Cerebellar nuclear complex (tissue), 1 donor: ENCODE measurements at places on chromosomes 13 and 19.

- no peak for DNase-seq
Measured at GRCh38 chr19:18514800-18515682, 6.8 kb downstream of the ELL start.

- no peak for DNase-seq
Measured at GRCh38 chr13:83940742-83941141, 58.5 kb upstream of the SLITRK1 start.

DNA sequence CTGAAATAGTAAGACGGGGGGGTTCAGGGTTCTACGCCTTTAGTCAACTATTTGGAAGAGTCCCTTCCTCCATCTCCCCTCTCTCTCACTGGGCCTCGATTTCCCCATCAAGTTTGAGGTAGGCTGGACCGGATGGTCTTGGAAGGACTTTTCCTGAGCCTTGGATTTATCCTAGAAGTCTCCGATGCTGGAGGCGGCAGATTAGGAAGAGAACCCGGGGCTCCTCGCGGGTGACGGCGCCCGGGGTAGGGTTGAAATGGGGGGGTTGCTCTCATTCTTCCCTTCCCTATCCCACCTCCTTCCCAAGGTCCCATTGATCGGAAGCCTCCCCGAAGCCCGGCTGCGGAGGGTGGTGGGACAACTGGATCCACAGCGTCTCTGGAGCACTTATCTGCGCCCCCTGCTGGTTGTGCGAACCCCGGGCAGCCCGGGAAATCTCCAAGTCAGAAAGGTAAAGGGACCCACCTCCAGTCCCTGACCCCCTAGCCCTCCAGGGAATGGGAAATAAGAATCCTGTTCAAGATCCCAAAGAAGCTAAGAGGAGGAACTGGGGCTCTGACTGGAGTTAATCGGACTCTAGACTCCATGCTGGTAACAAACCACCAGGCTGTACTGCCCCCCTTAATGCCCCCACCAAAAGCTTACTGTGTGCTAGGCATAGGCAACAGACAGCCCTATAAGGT is 781 bp downstream of the QPCTL start:
- no peak for DNase-seq

DNA sequence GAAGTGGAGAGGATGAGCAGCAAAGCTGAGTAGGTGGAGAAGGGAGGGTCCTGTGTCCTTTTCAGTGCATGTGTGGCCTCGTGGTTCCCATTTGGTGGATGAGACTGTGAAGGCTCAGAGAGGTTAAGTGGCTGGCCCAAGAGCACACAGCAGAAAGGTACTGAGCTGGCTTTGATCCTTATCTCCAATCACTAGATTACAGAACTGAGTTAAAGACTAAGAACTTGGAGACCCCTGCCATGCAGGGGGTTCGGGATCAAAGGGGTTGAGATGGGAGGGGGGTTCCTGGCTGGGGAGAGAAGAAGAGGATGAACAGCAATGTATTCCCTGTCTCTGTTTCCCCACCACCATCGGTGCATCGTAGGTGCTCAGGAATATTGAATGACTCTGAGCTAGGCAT is 11.8 kb downstream of the CELF5 start:
- no peak for DNase-seq

DNA sequence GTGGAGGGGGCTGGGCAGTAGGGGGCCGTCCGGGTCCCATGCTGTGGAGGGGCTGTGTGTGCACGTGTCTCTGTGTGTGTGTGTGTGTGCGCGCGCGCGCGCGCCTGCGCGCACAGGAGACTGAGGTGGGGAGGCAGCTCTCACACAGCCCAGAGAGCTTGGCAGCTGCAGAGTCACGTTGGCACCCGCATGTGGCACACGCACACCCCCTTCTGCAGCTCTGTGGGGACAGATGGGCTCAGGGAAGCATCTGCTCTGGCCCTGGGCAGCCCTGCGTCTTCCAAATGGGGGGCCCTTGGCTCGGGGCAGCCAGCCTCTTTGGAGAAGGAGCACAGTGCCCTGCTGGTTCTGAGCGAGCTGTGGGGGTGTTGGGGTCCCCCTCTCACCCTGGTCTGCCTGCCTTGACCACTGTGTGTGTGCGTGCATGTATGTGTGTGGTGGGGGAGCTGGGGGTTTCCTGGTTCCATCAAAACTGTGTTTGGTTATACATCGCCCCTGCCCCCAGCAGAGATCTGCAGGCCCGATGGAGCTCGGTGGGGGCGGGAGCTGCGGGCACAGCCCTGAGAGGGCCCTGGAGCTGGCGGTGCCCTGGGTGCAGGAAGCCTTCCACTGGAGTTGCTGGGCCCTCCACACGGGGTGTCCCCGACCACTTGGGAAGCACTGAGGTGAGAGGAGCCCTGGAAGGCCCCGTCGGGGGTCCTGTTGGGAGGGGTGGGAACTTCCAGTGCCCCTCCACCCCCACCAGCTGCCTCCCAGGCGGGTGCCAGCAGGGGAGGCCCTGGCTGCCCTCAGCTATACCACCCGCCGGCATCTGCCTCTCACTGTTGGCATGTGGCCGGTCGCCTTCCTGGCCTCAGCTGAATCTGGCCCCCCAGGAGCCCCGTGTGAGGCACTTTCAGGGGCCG is 67.1 kb downstream of the KDM4B start:
- DNase-seq: no peak

DNA sequence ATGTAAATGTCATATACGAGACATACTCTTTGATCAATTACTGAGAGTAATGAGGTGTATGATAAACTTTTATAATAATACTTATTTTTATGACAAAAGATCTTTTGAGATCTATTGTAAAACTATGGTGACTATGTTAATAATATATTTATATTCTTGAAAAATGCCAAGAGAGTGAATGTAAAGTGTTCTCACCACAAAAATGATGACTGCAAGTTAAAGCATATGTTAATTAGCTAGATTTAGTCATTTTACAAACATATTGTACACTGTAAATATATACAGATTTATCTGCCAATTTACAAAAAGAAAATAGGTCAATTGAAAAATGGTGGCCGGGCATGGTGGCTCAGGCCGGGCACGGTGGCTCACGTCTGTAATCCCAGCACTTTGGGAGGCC is 81.0 kb downstream of the GPC6 start:
- no peak for DNase-seq

- DNase-seq: no peak
Measured at GRCh38 chr19:16337809-16338469, 13.3 kb downstream of the KLF2 start.

DNA sequence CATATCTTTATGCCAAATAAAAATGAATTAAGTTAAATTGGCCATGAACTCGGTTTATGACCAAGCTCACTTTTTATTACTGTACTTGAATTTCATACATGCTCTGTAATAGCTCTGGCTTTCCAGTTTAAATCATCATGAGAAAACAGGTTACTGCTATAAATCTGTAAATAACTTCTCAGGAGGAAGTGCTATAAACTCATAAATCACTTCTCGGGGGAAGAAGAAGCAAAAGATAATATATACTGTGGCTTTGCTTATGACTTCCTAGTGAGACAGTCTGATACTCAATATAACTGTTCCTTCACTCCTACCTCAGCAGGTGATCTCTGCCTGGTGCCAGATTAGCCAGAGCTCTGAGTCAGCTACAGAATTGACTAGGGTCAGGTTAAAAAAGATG is 12.5 kb downstream of the SUPT20H start:
- DNase-seq: no peak

- no peak for DNase-seq
Measured at GRCh38 chr19:4310247-4311121, 6.1 kb downstream of the FSD1 start.

GRCh38 chr13:98180092-98180491 is 3.0 kb upstream of the RNF113B start:
- no peak for DNase-seq

DNA sequence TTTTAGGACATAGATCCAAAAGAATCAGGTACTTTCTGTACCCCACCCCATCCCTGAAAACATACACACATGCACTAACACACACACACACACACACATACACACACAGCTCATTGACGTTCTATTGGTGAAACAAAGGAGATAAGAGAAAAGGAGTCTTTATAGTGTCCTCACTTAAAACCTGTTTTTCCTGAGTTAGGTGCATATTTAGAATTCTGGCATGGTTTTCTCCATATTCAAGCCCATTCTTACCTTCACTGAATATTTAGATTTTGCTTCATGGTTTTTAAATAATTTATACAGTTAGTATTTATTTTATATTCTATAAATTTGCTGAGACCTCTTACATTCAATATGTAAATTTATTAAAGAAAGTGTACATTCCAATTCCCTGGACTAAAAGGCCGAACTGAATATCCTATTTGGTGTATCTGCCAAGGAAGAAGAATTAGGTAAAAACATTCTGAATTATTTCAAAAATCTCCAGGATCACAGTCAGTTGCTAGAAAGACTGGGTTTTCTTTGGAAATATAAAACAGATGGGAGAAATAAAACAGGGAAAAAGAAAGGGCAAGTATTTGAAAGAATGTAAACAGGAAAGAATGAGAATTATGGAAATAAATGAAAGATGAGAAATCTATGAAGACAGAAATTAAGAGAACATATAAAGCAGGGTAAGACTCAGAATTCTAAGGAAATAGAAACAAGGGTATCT is 556.2 kb downstream of the KCTD12 start:
- no peak for DNase-seq

DNA sequence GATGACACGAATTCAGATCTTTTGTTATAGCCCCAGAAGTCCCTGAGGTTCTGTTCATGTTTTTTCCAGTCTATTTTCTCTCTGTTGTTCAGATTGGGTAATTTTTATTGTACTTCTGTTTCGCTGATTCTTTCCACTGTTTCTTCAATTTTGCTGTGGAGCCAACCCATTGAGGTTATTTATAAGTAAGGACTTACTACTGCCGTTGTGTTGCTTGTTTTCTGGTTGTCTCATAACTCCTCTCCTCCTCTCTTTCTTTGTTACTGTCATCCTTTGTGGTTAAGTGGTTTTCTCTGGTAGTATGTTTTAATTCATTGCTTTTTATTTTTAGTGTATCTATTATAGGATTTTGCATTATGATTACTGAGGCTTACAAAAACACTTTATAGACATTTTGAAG is 48.7 kb upstream of the GAS6 start:
- no peak for DNase-seq

DNA sequence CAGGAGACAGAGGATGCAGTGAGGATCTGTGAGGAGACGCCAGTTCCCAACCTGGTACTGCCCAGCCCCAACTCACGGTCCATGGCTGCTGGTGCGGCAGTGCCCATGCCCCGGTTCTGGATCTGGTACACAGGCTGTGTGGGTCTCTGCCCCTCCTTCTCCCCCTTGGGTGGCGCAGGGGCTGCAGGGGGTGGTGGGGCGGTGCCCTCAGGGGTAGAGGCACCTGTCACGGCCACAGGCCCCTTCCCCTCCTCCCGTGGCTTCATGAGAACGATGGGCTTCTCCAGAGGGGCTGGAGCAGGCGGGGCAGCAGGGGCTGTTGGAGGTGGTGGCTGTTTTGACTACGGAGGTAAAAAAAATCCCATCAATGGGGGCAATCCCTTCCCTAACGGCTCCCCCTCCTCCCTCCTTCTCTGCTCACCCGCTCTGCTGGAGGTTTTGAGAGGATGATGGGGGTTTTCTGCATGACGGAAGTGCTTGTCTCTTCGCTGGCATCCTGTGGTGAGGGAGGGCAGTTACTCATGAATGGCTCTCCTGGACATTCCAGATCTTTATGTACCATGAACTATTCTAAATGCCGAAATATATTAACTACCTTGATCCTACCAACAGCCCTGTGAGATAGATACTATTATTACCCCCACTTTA is 7.1 kb downstream of the SMG9 start:
- DNase-seq: no peak

- DNase-seq: no peak
Measured at GRCh38 chr13:99528547-99528946, 27.3 kb downstream of the TM9SF2 start.

- DNase-seq: no peak
Measured at GRCh38 chr19:6533000-6533328, 2.1 kb downstream of the TNFSF9 start.
